GM12878 (cell line): ENCODE measurements at places on chromosomes 5 and 9. TPM values are rescaled to one million over a fixed set of nuclear protein-coding genes. Genes with fewer than 3 reads are reported as not detected.

- H3K4me3 ChIP-seq: no peak overlapping the region
- H3K36me3 ChIP-seq: peaks cover 4% of the 10 kb centered on the region
Measured at GRCh38 chr9:136052472-136052880, 42.6 kb downstream of the NACC2 start.

DNA sequence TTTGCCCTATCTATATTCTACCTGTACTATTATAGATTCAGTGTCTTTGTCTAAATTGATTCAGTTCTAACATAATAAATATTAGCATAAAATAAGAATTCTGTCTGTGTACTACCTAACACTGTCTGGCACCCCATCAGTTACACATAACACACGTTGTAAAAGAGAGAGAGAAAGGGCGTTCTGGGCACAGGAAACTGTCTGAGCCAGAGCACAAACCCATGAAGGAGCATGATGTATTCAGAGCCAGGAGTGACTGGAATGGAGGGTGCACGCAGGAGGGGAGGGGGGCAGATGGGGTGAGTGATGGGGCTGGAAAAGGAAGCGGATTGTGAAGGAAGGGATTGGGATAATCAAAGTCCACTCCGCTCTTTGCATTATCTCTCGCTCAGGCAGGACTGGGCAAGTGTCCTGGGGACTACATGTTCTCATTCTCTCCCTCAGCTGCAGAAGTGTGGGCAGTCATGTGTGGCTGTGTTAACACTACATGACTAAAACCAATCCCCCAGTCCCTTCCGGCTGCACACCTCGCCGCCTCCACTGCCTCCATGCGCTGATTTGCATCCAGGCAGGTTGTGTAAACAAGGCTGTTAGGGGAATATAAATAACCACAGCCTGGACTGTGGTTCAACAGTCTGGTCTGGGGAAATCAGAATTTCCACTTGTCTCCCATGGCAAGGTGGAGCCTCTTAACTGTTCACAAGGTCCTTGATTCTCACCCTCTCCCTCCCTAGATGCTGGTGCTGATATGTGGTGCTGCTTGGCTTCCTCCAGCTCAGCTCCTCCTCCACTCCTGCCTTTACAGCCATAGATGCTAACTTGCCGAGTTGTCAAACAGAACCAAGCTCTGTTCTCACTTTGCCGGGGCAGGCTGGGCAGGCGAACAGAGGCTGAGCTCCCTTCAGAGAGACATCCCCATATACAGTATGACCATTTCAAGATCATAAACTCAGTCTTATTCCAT is 367.5 kb upstream of the BRINP1 start:
- H3K4me1 ChIP-seq: peaks cover 9% of the 10 kb centered on the region
- no peak overlapping the region for H3K4me3 ChIP-seq
- peak; percentile 38 for DNase-seq
- H3K27me3 ChIP-seq: no peaks in the 10 kb centered on the region
- H3K36me3 ChIP-seq: no peaks in the 10 kb centered on the region

- DNase-seq: no peak
- H3K4me3 ChIP-seq: no peak overlapping the region
- no peaks in the 10 kb centered on the region for H3K27me3 ChIP-seq
- H3K36me3 ChIP-seq: peaks cover 12% of the 10 kb centered on the region; the same call in 1 of the 2 replicates
- no peak overlapping the region for H3K27ac ChIP-seq
Measured at GRCh38 chr9:120475341-120475740, 104.6 kb downstream of the CDK5RAP2 start.

DNA sequence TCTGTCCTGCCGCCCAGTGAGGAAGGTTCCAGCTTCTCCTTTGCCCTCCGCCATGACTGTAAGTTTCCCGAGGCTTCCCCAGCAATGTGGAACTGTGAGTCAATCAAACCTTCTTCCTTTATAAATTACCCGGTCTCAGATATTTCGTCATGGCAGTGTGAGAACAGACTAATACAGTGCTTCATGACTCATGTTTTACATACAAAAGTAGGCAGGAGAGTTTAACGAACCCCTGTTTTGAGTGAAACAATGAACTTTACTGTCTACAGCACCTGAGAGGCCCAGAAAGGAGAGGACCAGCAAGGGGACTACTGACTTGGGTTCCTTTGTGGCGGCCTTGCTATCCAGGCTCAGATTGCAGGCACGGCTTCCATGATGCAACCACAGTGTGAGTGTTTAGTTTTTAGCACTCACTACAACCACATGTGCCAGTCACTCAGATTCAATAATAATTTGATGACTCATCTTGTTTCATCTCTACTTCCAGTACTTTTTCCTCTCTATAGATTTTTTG is 139.1 kb upstream of the CLINT1 start:
- no peaks in the 10 kb centered on the region for H3K27me3 ChIP-seq
- no peak overlapping the region for H3K27ac ChIP-seq
- H3K4me1 ChIP-seq: no peaks in the 10 kb centered on the region
- DNase-seq: no peak
- H3K36me3 ChIP-seq: no peaks in the 10 kb centered on the region

DNA sequence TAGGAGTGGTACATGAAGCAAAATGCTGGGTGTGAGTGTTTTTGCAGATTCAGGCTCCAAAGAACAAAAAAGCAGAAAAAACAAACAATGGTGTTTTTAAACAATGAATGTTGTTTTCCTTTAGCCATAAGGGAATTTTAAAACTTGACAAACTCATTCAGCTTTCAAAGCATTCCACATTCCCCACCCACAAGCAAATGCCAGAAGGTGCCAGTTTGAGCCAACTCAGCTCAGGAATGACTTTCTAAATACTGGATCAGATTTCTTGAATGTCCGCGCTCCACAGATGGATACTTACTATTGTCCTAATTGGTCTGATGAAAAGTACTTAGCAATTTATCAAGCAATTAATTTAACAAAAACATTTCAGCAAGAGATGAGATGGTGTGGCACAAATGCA is 12.9 kb upstream of the MOB3B start:
- DNase-seq: no peak
- H3K36me3 ChIP-seq: no peaks in the 10 kb centered on the region; the same call in 1 of the 2 replicates
- H3K27ac ChIP-seq: no peak overlapping the region
- no peak overlapping the region for H3K4me3 ChIP-seq

- H3K27ac ChIP-seq: no peak overlapping the region
- no peaks in the 10 kb centered on the region for H3K27me3 ChIP-seq
- no peak overlapping the region for H3K4me3 ChIP-seq
Measured at GRCh38 chr5:101531026-101531425, 627.9 kb upstream of the ST8SIA4 start.

DNA sequence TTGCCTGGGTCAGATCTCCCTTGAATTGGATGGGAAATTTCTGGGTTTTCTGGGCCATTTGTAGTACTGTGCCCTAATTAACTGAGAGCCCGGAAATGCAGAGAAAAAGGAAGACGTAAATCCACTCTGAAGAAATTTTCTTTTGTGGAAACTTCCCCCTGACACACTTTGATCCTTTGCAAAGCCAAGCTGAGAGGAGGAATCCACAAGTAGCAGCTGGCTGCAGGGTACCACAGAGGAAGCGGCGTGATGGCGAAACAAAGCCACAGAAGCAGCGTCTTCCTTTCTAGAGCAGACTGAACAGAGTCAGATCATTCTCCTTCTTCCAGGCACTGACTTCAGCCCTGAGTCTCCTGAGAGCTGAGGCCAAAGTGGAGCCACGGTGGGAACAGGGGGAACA is 47.1 kb upstream of the ZNF354A start:
- H3K4me3 ChIP-seq: no peak overlapping the region
- H3K4me1 ChIP-seq: no peaks in the 10 kb centered on the region
- no peaks in the 10 kb centered on the region for H3K27me3 ChIP-seq
- H3K36me3 ChIP-seq: no peaks in the 10 kb centered on the region
- H3K27ac ChIP-seq: no peak overlapping the region

The GRAMD2B gene
- total RNA-seq: 8.1 and 8.2 TPM in 2 replicates

The ERAP2 gene
- total RNA-seq: 11.2 and 12.3 TPM in 2 replicates

The NMUR2 gene
- total RNA-seq: not detected in 2 replicates

The ALDH1A1 gene
- total RNA-seq: 0.21 and 0.54 TPM in 2 replicates

The TLX3 gene
- not detected in 2 replicates for total RNA-seq

The SHISAL2B gene
- not detected in 2 replicates for total RNA-seq
